ENCODE measurements at places on chromosomes 4 and X.
A peak's percentile ranks its signal among the peaks of the same experiment; 100 is the strongest.

DNA sequence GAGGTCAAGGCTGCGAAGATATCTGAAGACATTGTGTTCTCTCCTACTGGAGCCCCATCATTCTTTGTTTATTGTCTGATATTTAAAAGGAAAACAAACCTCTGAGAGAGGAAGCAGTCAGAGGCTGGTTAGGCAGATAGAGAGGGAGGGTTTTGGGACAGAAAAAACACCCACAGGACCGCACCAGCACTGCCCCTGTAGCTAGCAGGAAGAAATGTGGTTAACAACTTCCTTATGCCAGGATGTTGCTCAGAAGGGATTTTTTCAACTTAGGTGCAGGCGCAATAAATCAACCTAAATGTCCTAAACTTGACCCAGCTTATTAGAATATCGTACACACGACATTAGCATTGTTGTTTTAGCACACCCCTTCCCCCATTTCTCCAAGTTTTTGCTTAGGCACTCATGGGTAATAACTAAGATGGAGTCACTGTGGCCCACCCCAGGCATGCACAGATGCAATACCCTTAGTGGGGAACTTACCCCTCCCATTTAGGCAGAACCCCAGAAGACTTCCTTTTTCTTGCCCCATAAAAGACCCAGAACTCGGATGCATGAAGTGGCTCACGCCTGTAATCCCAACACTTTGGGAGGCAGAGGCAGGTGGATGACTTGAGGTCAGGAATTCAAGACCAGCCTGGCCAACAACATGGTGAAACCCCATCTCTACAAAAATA is 2.8 kb upstream of the ZNF718 start:
- no peak for DNase-seq

GRCh38 chr4:71520850-71521249 is 182.0 kb downstream of the SLC4A4 start:
- no peak for DNase-seq

DNA sequence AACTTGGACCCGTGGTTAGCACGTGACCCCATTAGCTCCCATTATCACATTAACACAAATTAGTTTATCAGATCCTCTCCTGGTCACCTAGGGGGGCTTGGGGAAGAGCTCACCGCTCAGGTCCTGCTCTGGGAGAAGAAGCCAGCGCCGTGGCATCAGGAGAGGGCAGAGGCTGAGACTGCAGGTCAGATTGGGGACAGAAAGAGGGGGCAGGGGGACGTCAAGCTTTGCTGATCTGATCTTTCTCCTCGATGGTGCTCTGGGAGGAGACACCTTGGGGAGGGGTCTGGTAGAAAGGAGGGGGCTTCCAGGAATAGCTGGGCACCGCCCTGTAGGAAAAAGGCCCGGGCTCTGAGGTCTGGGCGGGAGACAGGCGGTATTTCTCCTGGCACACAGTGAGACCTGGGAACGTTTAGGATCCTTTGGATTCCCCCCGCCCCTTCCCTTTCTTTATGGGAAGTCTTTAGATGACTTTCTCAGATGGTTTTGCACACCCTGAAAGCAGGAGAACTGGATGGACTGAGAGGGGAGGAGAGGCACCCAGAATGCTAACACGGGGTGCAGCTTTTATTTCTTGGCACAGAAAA is 9.1 kb upstream of the ELF4 start:
- no peak for DNase-seq

GRCh38 chrX:48589482-48590162 is 7.7 kb upstream of the WDR13 start:
- DNase-seq, result no peak

- DNase-seq, result no peak
Observed at GRCh38 chrX:132592880-132593279, 104.0 kb upstream of the MBNL3 start.

DNA sequence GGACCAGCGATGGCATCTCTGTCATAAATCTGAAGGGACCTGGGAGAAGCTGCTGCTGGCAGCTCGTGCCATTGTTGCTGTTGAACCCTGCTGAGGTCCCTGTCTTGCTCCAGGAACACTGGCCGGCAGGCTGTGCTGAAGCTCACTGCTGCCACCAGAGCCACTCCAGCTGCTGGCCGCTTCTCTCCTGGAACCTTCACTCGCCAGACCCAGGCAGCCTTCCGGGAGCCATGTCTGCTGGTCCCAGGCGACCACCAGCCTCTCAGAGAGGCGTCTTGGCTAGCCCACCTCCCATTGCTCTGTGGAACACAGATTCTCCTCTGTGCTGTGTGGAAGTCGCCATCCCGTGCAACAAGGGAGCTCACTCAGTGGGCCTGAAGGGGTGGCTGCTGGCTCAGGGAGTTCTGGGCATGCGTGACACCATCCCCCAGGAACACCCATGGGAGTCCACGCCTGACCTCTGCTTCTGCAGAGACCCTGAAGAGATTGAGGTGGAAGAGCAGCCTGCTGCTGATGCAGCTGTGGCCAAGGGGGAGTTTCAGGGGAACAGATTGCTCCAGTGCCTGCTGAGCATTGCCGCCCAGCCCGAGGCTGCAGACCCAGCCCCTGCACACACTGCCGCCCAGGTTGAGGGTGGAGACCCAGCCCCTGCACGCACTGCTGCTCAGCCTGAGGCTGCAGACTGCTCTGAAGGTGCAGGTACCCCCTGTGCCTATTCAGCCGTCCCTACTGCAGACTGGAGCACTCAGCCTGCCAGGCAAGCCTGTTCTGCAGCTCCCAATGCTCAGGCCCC is 33.1 kb upstream of the CYP4V2 start:
- DNase-seq, result no peak

- DNase-seq, result no peak
Observed at GRCh38 chrX:31099536-31100090, 27.8 kb upstream of the FTHL17 start.

GRCh38 chr4:110515676-110516075 is 39.7 kb downstream of the ENPEP start:
- no peak for DNase-seq

GRCh38 chr4:169745291-169745690 is 12.5 kb downstream of the HPF1 start:
- DNase-seq, result no peak

DNA sequence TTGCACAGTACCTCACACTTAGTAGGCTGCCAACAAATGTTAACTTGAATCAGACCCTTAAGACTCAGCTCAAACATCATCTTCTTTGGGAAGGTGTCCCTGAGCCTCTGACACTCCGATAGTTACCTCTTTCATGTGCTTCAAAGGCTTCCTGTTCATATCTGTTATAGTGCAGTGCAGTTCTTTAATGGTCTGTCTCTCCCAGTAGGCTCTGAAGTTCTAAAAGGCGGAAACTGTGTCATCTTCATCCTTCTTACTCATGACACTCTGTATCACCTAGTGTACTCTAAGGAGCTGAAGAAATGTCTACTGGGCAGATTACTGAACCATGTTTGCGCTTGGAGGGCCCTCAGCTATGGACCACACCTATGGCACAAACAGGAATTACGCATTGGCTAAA is 2.1 kb upstream of the DIAPH2 start:
- DNase-seq, result no peak

DNA sequence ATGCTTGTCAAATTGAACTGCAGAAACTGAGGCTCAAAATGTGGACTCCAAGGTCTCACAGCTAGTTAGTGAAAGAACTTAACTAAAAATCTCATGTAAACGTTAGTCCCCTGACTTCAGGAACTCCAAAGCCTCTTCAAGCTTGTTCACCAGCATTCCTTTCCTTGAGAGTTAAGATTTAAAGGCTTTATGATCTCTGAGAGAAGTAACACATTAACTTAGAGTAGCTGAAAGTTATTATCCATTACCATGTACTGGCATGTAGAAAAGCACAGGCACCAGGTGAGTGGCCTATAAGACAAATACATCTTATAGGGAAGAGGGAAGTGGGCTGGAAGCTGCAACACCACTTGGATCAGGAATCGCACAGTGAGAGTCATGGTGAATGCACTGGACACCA is 15.3 kb downstream of the PARM1 start:
- DNase-seq, result no peak

- DNase-seq, result no peak
Observed at GRCh38 chr4:75715105-75715799, 9.1 kb upstream of the USO1 start.

DNA sequence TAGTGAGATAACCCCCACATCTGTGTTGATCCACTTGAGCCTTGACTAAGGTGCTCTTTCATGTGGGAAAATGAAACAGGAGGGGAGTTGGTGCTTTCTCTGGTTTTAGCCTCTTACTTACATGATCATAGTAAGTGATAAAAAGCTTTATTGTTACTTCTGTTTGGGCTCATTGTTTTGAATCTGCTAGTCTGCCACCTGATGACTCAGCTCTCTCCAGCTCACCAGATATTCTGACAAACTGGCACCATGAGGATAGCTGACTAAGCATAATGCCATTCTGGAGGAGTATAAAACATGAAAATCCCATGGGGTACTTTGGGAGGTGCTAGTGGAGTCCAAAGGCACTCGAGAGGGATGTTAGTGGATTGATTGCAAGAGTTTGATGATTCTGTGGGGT is 824.0 kb downstream of the RAPGEF2 start:
- no peak for DNase-seq

DNA sequence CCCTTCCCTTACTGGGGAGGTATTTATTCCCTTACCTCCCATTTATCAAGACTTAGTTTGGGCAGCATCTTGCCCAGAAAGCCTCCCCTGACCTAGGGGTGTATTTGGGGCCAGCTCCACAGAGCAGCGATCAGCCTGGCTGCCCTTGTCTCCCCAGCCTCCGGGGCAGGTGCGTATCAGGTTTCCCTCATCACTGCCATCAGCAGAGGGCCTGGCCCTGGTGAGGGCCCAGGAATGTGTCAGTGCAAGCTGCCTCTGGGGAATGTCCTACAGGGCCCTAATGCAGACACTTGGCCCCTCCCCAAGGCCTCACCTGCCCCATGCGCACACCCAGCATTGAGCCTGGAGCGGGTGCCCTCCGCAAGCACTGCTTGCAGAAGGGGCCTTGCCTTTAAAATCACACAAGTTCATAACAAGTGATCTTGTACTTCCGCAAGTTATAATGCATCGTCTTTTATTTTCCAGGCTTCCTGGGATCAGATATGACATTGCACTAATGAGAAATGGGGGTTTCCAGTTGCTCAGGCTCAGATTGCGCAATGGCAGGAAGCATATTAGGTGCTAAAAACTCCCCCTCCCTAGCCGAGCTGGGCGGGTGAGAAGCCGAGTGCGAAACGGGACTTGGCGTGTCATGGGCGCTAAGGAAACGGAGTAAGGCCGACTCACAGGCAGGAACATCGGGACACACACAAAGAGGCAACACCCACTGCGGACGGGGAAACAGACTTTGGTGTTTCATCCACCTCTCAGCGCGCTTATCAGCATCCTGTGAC is 25.4 kb upstream of the AFAP1 start:
- DNase-seq, result peak; percentile 33

DNA sequence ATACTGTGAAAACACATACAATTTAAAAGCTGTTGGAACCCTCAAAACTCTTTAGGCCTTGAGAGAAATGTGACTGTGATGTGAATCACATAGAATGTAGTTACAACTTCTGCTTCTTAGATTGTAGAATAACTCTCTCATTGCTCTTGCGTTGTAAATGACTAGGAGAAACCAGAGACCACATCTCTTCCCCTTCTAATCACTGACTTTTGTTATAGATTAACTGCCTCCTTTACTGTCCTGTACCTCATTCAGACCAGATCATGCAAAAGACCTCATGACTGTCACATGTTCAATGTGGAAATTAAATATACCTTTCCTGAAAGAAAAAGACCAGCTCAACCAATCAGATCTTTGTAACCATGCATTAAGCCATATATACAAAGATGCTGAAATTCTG is 43.2 kb upstream of the NEIL3 start:
- no peak for DNase-seq

- DNase-seq, result no peak
Observed at GRCh38 chr4:145347684-145348083, 134.0 kb upstream of the SMAD1 start.

DNA sequence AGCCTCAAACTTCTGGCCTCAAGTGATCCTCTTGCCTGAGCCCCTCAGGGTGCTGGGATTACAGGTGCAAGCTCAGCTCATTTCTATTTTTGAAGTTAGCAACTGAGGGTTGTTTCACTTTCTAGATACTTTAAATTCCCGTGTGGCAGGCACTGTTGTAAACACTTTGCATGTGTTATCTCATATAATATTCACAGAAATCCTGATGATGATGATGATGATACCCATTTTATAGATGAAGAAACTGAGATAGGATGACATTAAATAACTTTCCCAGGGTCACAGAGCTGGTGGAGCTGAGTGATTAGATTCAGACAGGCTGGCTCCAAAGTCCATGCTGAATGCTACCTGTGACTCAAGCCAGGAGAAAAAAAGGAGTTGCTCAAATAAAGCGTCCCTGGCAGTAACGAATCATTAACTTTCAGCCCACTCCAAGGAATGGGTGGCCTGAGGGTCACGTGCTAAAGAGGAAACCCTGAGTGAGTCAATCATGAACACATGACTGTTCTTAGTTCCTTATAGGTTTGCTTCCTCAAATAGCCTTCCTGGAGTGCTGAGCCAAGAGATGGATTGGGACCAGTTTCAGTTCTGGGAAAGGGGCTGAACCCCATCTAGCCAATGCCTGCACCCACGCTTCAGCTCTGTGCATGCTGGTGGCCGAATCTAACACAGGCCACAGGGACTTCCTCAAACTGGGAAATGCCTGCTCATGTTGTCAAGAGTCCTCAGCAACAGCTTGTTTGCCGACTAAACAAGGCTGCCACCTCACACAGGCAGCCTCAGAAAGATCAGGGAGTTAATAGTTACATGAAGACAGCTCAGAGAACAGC is 52.8 kb downstream of the RBM47 start:
- no peak for DNase-seq
